Fibroblast of lung (primary cell): ENCODE measurements at places on chromosomes 5 and 9. TPM values are rescaled to one million over a fixed set of nuclear protein-coding genes. Genes with fewer than 3 reads are reported as not detected.

Gene INSYN2B
- total RNA-seq, result 2.8 and 3.6 TPM in 2 replicates

Gene SLC34A1
- total RNA-seq, result not detected in 2 replicates

Gene PTGDS
- total RNA-seq, result 89.9 and 90.3 TPM in 2 replicates

Gene GABBR2
- under 0.01 and 0.33 TPM in 2 replicates for total RNA-seq

Gene PCDHGA12
- 9.2 and 13.7 TPM in 2 replicates for total RNA-seq

Gene SHISAL2B
- not detected in 2 replicates for total RNA-seq

Gene ZBTB43
- 11.0 and 12.6 TPM in 2 replicates for total RNA-seq

Gene SELENOP
- total RNA-seq, result 677 and 809 TPM in 2 replicates

Gene UAP1L1
- total RNA-seq, result 15.7 and 21.1 TPM in 2 replicates

Gene CIZ1
- total RNA-seq, result 21.3 and 27.2 TPM in 2 replicates

Gene OR1J1
- not detected in 2 replicates for total RNA-seq

Gene PRSS3
- total RNA-seq, result 0.26 and 0.33 TPM in 2 replicates

Gene TMEM161B
- 11.3 and 18.3 TPM in 2 replicates for total RNA-seq

Gene ZNF618
- 5.4 and 8.6 TPM in 2 replicates for total RNA-seq

Gene CBY3
- total RNA-seq, result not detected in 2 replicates

Gene OR1J2
- 0.26 and 0.33 TPM in 2 replicates for total RNA-seq

Gene GABRP
- total RNA-seq, result not detected in 2 replicates
